NCI-H82 (cell line): ENCODE measurements at places on chromosomes 7 and 10.

DNA sequence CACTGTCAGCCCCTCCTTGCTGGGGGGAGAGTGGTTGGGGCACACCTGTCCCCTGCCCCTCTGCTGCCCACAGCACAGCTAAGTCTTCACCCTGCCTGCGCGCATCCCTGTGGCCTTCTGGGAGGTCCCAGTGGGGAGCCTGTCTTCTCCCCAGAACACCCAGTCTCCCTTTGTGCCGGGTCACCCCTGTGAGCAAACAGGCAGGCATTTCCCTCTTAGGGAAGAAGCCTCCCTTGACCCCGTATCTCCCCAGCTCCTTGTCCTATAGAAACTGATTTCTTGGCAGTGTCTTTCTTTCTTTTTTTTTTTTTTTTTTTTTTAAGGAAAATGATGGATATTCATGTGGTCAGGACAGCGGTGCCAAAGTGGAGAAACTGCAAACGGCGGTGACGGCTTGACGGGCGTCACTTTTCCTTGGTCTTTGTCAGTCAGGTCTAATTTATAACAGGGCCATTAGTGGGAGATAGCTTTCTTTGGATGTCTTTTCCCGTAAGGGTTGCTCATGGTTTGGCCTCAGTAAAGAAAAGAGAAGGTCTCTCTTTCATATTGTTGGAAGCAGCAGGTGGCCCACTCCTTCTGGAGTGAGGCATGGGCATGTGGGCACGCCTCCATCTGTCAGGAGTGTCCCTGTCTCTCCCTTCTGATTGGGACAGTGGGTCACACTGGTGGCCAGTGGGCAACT is 115.3 kb downstream of the NKX6-2 start:
- DNase-seq: no peak

DNA sequence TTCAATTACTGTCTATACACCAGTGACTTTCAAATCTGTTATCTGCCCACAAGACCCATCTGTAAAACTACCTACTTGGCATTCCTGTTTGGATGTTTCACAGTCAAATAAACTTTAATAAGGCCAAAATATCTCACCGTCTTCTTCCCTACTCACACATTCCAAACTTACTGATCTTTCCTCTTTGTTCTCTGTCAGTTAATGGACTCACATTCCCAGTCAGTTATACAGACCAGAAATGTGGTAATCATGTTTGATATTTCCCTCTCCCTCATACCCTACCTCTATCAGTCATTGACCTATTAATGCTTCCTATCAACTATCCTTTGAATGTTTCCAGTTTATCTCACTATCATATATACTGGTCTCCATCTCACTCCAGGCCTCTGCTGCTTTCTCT is 28.5 kb upstream of the HDAC9 start:
- DNase-seq: no peak

GRCh38 chr10:44126291-44126717 is 258.6 kb downstream of the CXCL12 start:
- DNase-seq: no peak

GRCh38 chr10:128729910-128730420 is 603.7 kb upstream of the MKI67 start:
- DNase-seq: no peak

DNA sequence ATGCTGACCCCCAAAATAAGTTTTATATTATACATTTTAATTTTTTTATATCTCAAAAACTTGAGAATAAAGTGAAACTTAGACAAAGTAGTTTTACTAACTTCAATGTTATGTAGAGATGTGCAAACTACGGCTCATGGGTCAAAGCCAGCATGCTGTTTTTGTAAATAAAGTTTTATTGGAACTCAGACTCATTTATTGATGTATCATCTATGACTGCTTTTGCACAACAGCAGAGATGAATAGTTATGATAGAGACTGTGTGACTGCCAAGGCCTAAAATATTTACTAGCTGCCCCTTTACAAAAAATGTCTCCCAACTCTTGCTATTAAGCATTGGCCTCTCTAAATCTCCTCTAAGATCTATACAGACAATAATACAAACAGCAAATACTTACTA is 12.4 kb downstream of the MTPN start:
- no peak for DNase-seq
